ENCODE measurements at places on chromosomes 2 and 18.

DNA sequence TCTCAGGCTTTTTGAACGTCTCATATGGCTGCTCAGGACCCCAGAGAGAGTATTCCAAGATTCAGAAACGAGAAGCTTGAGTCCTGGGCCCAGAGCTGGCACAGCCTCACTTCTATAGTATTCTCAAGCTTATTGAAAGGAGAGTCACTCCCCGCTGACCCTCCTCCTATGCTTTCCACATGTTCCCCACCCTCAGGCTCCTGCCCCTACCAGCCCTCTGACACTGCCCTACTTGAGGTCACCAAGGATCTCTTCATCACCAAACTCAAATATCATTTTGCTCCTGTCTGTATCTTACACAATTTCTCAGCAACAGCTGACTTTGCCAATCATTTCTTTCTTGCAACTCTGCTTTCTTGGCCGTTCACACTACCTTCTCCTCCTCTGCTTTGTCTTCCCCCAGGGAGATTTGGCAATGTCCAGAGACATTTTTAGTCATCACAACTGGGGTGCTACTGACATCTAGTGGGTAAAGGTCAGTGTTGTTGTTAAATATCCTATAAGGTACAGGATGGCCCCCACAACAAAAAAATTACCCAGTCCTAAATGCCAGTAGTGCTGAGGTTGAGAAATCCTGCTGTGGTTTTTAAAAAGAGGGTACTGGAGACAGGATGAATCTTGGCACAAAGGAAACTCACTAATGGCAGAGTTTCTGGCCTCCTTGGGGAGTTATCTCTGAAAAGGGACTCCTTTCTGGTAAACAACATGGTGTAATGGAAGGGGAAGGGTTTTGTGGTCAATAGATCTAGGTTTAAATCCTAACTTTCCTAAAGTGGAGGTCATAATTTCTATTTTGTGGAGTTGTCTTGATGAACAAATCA is 26.9 kb upstream of the INSIG2 start:
- no peak for DNase-seq

DNA sequence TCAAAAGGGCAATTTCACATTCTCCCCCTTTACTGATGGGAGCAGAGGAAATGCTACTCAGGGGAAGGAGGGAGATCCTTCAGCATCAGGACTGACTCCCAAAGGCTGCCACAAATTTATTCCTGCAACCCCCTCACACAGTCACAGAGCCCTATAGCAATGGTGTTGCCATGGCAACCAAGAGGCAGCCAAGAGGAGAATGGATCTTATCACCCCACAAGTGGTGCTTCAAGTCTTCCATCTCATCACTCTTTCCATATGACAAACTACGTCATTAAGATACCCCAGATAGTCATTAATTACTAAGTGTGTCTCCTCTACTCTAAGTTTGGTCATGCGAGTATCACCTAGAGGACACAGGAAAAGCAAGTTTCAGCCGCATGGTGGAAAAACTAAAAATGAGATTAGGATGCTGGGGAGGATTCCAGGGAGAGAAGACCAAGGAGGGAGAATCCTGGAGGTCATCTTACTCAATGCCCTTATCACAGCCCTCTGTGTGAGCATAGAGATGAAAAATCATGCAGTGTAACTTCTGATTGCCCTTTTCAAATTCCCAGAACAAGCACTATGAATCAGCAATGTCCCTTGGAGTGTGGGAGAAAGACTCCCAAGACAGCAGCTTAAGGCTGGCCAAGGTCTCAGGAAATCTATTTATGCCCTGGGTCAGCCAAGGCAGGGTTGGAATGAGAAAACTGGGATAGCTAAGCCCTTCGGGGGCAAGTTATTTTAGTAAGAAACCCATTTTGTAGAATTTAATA is 885.7 kb upstream of the KLHL29 start:
- no peak for DNase-seq

DNA sequence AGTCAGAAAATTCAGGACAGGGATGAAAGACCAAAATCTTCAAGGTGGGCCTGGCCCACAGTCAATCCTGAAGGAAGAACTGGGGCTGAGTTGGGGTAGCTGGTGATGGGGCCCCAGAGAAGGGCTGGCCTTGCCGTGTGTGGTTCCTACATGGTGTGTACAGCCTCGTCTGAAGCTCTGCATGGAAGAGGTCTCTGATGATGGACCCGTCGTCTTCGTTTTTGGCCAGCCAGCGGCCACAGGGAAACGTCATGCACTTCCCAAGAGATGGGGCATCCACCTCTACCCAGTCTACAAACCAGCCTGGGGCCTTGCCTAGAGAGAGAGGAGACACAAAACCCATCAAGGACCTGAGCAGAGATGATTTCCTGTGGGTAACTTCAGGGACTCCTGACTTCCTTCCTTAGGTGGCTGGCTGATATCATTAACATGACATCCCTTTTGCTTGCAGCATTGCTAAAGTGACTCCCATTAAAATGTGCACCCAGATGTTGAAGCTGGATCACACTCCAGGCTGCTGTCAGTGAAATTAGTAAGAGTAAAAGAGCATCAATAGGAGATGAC is 115.3 kb downstream of the LOXHD1 start:
- DNase-seq, result no peak

DNA sequence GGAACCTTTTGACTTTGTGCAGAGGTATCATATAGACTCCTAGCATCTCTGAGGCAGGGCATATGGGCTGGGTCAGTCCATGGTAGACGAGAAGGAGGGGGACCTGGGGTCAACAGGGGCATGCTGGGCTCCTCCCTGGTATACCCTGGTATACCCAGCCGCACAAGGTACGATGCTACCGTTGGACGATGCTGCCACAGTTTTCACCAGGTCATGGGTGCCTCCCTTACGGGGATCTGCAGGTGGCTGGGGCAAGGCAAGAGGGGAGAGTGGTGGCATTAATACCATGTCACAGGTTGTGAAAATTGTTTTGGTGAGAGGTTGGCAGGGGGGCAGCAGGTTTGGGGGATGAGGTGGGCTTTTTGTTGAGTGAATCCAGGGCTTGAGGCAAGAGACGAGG is 149.8 kb downstream of the TSN start:
- DNase-seq, result no peak

All from breast epithelium (tissue), 4 donors.